Right renal pelvis (tissue), 4 donors: ENCODE measurements at places on chromosomes 11 and 22. TPM values are rescaled to one million over a fixed set of nuclear protein-coding genes. Genes with fewer than 3 reads are reported as not detected.

MOV10L1 gene
- polyA plus RNA-seq: 0.87 TPM

SERHL2 gene
- polyA plus RNA-seq: 7.0 TPM

NAA40 gene
- 30.5 TPM for polyA plus RNA-seq

SCGB1C1 gene
- polyA plus RNA-seq: not detected

MS4A6E gene
- polyA plus RNA-seq: not detected

BDNF gene
- polyA plus RNA-seq: 1.4 TPM

TREH gene
- polyA plus RNA-seq: 0.41 TPM

TESMIN gene
- 17.8 TPM for polyA plus RNA-seq

CCDC85B gene
- polyA plus RNA-seq: 16.9 TPM

- no peak for DNase-seq
These were observed 5.9 kb upstream of the CAT start for GRCh38 chr11:34432822-34433221.

- no peak for DNase-seq
These were observed 50.4 kb upstream of the ARHGAP20 start for GRCh38 chr11:110762590-110762989.

GRCh38 chr11:35288309-35288708 is 131.0 kb downstream of the SLC1A2 start:
- no peak for DNase-seq

DNA sequence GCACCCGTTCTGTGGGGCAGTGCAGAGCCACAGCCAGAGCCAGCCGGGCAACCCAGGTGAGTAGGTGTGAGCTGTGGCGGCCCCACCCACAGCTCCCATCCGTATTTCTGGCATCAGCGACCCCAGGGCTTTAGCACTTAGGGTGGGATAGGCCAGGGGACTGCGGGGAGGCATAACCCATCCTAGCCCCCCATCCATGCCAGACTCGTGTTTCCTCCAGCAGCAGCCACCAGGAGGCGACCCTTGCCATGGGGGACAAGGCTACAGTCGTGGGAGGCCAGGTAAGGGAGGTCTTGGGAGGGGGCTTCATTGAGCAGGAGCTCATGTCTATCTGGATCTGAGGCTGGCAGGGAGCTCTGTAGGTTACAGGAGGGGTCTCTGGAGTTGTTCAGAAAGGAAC is 873 bp downstream of the OTOG start:
- no peak for DNase-seq

DNA sequence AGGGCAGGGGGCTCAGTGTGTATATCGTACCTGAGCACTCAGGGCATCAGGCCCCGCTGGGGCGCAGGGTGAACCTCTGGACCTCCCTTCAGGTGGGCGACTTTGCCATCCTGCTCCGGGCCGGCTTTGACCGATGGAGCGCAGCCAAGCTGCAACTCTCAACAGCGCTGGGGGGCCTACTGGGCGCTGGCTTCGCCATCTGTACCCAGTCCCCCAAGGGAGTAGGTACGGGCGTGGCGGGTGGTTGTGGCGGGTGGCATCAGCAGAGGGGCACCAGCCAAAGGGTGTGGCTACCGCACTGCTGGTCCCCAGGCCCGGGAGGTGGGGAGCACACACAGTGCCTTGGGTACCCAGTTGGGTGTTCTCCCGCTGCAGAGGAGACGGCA is 6.3 kb downstream of the SLC39A13 start:
- no peak for DNase-seq

DNA sequence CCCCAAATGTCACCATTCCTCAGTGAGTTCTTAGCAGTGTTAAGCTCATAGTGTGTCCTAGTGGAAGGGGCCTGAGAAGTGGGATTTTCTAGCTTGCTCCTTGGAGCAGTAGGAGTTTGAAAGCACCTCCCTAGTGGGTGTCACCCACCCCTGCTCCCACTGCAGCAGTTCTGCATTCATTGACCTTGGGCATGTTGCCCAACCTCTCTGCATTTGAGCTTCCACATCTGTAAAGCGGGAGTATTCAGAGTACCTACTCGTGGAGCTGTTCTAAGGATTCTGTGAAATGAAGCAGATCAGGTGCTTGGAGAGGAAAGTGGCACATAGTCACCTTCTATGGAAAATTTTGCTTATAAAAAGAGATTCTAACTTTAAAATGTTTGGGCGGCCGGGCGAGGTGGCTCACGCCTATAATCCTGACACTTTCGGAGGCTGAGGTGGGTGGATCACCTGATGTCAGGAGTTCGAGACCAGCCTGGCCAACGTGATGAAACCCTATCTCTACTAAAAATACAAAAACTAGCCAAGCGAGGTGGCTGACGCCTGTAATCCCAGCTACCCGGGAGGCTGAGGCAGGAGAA is 16.9 kb downstream of the LMO2 start:
- DNase-seq: no peak

- DNase-seq: no peak
These were observed 54.1 kb upstream of the ARHGAP20 start for GRCh38 chr11:110766316-110766715.

DNA sequence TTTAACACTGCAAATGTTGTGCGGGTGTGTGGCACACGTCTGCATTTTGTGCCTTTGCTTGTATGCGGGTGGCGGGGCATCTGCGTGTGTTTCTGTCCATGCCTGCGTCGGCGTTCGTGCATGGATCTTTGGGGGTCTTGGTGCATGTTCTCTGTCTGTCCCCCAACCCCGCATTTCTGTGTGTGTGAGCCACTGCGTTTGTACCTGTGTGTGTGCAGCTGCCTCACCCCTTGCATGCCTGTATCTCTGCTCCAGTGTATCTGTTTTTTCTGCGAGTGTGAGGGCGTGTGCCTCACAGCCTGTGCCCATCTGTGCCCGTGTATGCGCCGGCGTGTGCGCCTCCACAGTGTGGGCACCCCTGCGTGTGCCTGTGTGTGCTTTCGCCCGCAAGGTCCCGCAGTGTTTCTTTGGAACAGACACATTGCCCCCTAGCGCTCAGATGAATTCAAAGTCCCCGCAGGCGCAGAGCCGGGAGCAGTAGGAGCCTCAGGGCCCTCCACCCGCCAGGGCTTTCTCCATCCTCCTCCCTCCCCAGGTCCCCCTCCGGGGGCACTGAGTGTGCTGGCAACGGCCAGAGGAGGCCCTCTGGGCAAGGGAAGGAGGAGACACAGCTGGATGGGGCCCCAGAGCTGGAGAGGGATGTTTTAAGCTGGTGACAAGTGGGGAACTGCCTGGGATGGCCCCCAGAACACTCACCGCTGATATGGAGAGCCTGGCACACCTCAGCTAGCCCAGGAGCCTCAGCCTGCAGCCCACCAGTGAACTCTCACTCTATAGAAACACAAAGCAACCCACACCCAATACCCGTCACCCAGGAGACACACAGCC is 3.1 kb upstream of the MN1 start:
- no peak for DNase-seq

DNA sequence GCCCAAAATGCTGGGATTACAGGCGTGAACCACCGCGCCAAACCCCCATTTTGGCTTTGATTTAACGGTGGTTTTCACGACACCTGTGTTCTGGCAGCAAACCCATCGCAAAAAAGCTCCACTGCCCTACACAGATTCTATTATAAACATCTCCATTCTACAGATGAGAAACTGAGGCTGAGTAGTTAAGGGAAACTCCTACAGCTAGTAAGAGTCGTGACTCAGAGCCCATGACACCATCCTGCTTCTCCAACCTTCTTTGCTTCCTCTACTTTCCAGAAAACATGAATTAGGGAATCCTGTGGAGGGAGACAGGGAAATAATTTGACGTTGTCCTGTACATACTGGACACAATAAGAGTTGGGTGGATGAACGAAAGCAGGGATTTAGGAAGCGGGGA is 429 bp upstream of the SNX15 start:
- DNase-seq: no peak

DNA sequence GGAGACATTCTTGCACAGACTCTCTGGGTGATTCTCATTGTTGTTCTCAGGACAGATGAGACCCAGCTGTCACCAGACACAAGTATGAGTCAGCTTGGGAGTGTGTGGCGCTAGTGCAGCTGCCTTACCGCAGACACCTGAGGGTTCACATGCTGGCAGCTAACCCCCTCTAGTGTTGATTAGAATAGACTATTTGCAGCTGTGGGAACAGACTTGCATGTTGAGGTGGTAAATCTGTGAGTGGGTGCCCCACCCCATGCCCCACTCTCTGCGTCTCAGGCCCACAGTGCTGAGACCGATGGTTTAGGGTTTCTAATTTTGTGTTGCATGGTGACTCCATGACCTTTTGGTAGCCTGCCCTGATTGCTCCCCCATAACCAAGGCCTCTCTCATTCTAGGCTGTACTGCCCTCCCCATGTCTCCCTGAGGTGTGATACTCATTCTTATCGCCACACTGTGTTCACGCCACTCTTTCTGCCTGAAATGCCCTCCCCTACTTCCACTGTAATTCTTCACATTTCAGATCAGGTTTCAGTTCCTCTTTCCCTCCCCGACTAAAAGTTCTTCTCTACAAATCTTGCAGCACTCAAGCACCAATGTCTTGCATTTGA is 73.7 kb upstream of the KIRREL3 start:
- no peak for DNase-seq

- no peak for DNase-seq
These were observed 17.1 kb downstream of the MUC6 start for GRCh38 chr11:1019321-1019910.

GRCh38 chr11:6682591-6682935 is 577 bp downstream of the MRPL17 start:
- DNase-seq: no peak

DNA sequence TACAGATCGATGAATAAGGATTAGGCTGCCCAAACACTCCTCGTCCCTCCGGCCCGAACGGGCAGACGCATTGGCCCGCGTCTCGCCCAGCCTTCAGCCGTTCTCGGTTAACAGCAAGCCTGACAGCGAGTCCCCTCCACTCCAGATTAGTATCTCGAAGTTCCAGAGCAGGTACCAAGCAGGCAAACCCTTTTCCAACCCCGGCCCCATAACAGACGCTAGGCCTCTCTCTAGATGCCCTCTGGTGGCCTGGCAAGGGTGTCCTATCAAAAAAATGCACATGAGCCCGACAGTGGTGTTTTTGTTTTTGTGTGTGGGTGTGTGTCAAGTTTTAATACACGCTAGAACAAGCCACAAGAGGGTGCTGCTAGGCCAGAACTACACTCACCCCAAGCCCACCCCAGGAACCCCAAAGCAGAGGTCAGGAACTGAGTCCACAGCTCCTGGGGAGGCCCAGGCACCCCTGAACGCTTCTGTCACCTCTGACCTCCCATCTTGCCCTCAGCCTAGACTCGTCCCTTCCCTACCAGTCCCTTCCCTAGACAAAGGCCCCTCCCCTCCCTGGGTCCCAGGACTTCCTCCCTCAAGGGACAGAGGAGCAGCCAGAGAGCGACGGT is 658 bp upstream of the ARFGAP2 start:
- no peak for DNase-seq

- no peak for DNase-seq
These were observed 26.5 kb upstream of the NECTIN1 start for GRCh38 chr11:119755356-119756071.

- DNase-seq: no peak
These were observed 1.4 kb downstream of the TRIM34 start for GRCh38 chr11:5626196-5626595.

GRCh38 chr11:33045551-33046255 is 6.3 kb downstream of the TCP11L1 start:
- no peak for DNase-seq

- DNase-seq: no peak
These were observed 54.5 kb upstream of the MPEG1 start for GRCh38 chr11:59267196-59267595.

DNA sequence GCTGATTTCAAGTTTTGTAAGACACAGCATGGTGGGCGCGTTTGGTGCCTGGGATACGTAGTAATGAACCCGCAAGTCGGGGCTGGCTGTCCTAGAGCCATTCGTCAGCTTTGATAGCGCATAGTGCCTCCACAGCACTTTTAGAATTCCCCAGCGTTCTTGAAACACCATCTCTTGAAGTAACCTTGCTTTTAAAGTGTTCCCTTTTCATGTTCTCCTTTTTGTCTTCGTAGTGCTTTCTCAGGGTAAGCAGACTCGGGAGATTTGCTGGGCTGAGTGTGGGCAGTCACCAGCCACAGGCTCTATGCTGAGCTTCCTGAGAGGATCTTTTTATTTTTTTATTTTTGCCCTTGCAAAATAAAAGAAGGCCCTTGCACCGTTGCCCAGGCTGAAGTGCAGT is 39.6 kb upstream of the CTTN start:
- DNase-seq: no peak

DNA sequence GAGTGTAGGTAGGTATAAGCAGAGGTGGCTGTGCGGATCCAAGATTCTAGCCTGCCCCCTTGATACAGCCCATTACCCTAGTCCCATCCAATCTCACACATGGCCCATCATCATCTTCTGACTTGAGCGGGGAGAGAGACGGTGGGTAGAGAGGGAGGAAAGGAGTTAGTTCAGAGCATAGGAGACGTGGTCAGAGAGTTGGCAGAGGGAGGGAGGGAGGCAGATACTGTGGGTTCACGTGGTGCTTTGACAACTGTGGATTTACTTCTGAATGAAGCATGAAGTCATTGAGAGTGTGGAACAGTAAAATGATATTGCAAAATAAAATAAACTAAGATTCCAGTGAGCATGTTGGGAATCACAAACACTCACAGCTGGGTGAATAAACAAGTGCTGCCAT is 31.4 kb upstream of the VPREB1 start:
- DNase-seq: no peak

GRCh38 chr11:101914341-101914737 is 471 bp upstream of the CEP126 start:
- no peak for DNase-seq

DNA sequence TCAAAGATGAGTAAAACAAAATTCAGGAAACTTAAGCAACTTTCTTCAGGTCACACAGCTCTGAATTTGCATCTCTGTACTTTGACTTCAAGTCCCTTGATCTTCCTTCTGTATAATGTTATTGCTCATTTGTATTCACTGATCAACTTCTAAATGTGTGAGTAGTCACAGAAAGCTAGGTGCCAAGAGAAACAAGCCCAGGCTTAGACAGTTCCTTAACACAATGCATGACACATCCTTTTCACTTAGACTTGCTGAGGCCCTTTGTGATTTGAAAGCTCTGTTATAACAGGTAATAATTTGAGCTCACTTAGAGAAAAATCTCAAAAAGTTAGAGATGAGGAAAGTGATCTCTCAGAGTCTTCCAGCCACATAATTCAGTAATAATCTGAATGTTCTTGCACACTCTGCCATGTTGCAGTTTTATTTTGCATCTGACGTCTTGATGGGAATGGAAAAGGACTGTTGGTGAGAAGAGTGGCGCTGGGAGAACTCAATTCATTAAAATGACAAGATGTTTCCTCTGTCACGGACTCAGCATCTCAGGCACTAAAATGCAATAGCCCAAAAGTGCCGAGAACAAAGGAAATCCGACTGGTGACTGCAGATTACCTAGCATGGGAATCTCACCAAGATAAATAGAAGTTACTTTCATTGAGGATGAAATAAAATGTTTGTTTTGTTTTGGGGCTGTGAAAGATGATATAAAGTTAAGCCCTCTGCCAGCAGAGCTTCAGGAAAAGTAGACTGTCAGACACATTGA is 665.3 kb downstream of the OPCML start:
- no peak for DNase-seq

GRCh38 chr22:50672471-50673230 is at the start of gene SHANK3:
SHANK3 (plus strand) TSS chr22:50672823.
- no peak for DNase-seq
